Nephron progenitor cell (in vitro differentiated cells): ENCODE measurements at places on chromosomes 1 and 21.

DNA sequence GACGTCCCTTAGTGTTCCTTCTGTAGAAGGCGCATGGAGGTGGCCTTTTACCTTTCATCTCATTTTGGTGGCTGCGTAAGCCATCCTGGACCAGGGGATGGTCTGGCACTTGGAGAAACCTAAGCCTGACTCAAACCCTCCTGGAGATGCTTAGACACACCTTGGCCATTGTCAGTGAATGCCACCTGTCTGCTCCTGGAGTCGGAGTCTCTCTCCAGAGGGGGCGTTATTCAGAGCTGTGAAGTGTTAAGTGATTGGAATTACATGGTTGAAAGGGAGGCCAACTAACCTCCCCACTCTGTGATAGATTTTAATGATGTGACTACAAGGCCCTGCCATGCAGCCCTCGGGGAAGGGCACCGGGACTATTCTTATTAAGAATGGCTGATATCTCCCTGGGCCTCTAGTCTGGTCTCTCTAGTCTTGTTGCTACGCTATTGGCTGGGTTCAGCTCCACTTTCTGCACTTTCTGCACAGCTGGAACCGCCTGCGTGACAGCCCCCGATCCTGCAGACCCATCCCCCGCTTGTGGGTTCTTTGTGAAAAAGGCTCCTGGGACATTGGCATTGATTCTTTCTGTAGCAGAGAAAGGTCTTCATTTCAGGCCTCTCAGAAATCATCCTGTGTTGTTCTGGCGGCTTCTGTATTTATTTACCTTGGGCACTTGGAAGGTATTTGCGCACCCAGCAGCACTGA, 4.2 kb downstream of the RASSF5 start:
- no peak for DNase-seq

DNA sequence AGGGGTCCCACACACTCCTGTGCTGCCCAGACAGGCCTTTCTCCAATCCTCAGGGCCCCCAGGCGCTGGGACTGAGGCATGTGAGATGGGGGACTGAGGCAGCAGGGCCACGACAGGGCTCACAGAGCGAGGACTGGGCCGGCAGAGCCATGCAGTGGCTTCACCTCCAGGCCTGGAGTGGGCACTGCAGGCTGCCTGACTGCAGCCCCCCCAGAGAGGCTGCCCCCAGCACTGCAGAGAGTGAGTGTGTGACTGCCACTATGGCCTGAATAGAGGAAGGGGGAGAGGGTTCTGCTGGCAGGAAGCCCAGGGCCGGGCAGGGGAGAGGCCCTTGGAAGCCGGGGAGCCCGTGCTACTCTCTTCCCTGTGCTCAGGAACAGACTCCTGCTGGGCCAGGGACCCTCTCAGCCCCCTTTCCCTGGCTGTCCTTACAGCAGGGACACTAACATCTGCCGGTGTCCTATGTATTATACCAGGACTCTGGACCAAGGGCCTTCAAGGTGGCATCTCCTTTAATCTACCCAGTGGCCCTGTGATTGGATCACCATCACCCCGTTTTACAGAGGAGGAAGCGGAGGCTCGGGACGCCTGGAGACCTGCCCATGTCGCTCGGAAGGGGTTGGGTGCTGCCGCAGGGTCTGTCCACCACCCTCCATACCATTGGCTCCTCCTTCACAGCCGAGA, 20.2 kb upstream of the PLEKHG5 start:
- no peak for DNase-seq

DNA sequence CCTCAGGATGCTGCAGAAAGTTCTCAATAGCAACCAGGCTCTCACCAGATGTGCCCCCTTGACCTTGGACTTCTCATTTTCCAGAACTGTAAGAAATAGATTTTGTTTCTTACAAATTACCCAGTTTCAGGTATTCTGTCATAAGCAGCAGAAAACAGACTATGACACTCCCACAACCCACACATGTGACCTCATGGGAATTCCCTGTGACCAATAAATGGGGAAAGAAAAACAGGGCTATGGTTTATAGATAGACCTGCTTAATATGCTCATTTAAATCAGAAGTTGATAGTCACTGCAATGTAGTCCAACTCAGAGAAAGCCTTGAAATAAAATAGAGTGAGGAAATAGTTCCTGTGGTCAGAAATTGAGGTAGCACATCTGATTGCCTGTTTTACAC, 380.9 kb upstream of the PTBP2 start:
- DNase-seq, result no peak

DNA sequence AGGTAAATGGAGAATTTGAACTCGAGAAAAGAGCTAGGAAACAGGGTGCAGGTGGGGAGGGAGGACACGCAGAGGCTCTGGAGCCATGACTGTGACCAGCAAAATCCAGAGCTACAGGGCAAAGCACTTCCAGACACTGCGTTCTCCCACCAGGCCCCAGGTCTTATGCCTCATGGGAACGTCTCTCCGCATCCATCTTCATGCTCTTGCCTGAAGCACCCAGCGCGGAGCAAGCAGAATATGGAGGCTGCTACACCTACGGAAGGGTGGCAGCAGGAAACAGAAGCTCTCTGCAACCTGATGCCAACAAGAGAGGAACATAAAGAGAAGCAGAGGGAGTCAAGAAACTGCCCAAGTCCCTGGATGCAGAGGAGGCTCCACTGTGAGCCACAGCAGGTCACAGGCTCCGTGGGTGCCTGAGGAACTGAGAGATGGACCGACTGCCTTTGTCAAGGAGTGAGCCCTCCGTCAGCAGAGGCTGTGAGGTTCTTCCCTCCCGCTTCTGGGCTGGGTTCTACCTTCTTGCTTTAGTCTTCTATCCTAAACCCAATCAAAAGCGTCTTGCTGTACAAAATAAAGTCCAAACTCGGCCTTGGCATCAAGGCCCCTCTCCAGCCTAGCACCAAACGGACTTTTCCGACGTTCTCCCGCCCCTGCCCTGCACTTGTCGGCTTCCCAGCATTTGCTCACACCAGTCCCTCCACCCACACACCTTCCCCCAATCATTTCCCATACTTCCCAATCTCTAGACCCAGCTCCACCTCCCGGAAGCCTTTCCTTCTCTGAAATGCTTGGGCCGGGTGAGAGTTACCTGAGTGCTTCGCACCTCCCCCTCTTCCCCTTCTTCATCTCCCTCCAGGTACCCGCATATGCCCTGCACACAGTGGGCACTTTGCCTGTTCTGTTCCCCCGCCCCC, 930 bp downstream of the DHCR24 start:
- DNase-seq, result peak; percentile 20

- no peak for DNase-seq
Measured at GRCh38 chr1:153474347-153474746, 13.9 kb upstream of the S100A7 start.

DNA sequence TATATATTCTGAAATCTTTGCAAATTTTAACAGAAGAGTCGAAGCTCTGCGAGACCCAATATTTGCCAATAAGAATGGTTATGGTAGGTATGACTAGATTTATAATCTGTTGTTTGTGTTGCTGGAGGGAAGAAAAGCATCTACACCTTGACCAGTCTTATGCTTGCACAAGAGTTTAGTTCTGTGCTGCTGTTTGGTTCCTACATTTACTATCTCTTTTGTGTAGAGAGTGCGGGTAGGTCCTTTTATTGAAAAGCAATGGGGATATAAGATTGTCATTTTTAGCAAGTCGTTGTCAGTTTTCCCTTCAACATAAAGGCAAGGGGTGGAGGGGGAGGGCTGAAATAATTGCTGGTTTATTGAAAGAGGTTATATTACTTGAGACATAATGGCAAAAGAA, 396 bp downstream of the ELAVL4 start:
- DNase-seq, result no peak

DNA sequence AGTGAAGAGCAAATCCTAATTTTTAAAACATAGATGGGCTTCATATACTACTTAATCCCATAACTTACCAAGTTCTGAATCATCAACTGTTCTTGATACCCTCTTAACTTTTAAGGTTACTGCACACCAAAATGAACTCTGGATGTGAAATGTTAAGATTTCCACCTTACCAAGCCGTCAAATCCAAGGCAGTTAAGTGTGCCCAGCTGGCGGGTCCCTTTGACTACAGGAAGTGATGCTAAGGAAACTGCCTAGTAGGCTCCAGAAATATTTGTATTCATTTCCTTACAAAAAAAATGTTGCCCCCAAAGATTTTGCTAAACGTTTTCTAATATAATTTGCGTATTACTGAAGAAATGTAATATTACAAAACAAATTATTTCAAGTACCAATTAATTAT, 10.7 kb downstream of the NRIP1 start:
- DNase-seq, result no peak

- DNase-seq, result no peak
Measured at GRCh38 chr1:186210258-186210657, 164.8 kb downstream of the TPR start.

DNA sequence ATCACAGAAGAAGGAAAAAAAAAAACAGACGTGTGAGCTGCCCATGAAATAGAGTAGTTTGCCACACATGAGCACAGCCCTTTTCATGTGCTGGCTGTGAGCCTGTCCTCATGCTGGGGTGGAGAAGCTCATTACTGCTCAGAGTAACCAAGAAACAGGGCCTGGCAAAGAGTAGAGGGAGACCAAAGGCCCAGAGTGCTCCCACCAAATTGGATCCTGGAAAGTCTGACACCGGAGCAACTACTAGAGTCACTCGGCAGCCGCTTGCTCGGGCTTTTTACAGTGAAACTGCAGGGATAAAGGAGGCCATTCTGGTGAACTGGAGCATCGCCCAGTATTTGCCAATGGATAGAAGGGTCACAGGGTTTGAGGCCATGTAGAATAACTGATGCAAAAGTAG, 64.4 kb upstream of the BARHL2 start:
- no peak for DNase-seq

DNA sequence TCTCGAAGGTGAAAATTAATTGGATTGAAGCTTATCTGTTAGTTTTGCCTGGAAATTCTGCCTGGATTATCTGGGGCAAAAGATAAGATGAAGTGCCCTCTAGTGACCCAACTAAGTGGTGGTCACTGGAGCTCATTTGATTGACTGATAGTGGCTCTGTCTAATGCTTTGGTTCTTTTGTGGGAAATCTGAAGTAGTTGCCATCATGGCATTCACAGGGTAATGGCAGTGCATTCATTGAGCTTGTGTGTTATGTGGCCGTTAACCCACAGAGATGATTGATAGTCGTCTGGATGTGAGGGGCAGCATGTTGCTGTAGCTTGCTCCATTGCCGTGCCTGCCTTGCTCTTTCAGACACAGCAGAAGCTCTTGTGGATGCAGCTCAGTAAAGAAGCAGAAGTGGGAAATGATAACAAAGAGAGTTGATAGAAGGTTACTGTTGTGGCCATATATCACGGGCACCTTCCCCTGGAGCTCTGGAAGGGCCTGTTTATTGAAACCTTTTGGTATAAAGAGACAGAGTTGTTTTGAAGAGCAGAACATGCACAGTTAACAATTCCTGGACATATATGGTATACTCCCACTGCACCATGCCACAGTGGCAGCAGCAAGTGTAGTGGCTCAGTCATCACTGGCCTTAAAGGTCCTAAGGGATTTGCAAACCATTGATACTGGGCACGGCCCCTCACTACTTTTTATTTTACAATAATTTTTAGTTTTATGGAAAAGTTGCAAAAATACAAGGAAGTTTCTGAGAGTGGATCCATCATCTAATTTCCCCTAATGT, 42.0 kb downstream of the CXADR start:
- DNase-seq, result no peak

DNA sequence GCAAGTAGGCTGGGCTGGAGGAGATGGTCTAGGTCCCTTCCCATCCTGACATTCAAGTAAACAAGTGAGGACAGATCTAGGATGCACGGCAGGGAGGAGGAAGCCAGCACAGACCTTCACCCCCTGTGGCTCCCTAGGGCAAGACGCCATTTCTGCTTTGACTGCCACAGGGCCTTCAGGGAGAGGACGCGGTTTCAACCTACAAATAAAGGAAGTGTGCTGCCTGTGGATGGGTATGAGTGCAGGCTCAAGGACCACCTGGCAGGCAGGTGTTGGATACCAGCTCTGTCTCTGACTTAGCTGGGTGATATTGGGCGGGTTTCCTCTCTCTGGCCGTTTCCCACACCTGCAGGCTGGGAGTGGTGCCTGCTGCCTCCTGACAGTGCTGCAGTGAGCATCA, 16.2 kb downstream of the SLC2A1 start:
- no peak for DNase-seq

- no peak for DNase-seq
Measured at GRCh38 chr1:58908561-58909560, 125.0 kb upstream of the JUN start.

DNA sequence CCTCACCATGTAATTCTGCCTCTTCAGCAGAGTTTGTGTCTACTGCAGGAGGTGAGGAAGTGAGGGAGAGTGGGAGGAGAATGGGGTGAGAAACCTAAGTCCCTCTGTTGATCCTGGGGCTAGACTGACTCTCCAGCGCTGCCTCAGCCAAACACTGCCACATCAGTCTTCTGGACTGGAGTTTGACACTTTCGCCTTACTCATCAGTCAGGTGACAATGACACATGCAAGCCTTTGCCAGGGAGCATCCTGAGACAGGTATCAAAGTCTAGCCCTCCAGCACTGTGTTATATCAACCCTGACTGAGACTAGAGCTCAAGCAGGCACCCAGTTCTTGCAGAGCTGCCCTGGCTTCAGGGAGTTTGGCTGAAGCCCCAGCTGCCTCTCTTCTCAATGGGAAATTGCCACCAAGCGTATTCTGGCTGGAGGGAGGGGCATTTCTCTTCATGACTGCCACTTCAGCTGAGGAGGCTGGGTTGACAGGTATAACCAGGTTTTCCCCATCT, 33.3 kb upstream of the SUCO start:
- no peak for DNase-seq

DNA sequence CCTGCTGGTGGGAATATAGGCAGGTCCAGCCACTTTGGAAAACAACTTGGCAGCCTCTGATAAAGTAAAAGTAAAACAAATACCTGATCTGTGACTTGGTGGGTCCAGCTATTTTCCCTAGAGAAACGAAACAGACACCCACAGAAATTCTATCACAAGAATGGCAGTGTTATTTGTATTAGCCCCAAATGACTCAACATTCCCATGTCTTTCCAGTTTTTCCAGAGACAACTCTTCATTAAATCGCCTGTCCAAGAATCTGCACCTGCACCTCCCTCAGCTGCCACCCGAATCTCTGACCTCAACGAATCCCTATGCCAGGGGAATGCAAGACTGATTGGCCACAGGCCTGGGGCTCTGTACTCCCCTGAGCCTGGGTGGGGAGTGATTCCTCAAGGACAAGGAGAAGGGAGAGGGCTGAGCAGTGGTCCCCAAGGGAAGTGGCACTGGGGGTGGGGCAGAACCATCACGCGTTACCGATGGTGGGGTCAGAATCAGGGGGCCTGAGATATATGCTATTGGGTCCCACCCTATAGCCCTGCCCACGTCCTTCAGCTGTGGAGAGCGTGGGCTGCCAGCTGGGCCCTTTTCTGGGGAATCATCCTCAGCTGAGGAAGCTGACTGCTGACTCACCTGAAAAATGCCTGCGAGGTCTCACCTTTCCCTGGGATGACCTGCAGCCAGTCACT, 553.0 kb downstream of the PTPRU start:
- no peak for DNase-seq
